Immature natural killer cell (primary cell): ENCODE measurements at places on chromosomes 6 and 20.

- H3K27me3 ChIP-seq: peaks cover 6% of the 10 kb centered on the region
- H3K4me1 ChIP-seq: peaks cover 18% of the 10 kb centered on the region
Observed at GRCh38 chr6:170221753-170222400, 69.0 kb downstream of the DLL1 start.

- H3K27me3 ChIP-seq: peaks cover 3% of the 10 kb centered on the region
- H3K4me3 ChIP-seq: no peak overlapping the region
- no peaks in the 10 kb centered on the region for H3K4me1 ChIP-seq
Observed at GRCh38 chr6:116307001-116307400, 27.3 kb upstream of the TSPYL1 start.

DNA sequence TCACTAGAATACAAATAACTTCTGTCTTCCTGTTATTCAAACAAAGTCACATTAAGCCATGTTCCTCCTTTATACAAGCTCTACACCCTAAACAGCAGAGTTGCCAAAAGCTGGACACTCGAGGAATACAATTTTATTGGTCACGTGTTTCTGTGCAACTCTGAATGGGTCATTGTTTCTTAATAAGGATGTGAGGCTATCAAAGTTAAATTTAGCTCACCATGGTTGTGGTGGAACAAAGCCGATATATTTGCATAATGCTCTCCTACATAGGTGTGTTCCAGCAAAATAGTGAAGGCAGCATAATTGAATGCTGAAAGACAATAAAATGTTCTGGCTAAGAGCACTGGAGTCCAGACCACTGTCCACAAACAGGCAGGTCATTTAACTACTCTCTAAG is 36.9 kb upstream of the CD2AP start:
- DNase-seq: no peak
- no peaks in the 10 kb centered on the region for H3K4me1 ChIP-seq
- no peaks in the 10 kb centered on the region for H3K36me3 ChIP-seq
- no peak overlapping the region for H3K4me3 ChIP-seq
- no peaks in the 10 kb centered on the region for H3K27me3 ChIP-seq

DNA sequence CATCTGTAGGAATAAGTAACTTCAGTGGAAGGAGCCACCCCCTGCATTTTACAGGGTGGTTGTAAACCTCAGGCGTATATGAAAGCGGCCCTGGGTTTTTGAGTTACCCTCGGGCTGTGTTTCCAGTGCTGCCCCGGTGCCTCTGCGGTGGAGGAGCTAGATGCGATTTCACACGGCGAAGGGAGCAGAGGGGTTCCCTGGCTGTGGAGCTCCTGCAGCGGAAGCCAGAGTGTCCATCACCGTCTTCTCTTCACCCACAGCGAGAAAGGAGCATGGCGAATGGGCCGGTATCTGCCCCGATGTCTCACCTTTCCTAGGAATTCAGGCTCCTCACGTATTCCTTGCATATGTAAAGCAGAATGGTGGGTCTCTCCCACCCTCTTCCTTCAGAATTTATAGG is 253.6 kb downstream of the THBS2 start:
- H3K27ac ChIP-seq: no peak overlapping the region
- DNase-seq: no peak
- peaks cover 7% of the 10 kb centered on the region for H3K27me3 ChIP-seq
- no peaks in the 10 kb centered on the region for H3K36me3 ChIP-seq
